ENCODE measurements at places on chromosomes 1 and 21.

GRCh38 chr1:184513421-184513820, 126.6 kb downstream of the C1orf21 start:
- no peak for DNase-seq

DNA sequence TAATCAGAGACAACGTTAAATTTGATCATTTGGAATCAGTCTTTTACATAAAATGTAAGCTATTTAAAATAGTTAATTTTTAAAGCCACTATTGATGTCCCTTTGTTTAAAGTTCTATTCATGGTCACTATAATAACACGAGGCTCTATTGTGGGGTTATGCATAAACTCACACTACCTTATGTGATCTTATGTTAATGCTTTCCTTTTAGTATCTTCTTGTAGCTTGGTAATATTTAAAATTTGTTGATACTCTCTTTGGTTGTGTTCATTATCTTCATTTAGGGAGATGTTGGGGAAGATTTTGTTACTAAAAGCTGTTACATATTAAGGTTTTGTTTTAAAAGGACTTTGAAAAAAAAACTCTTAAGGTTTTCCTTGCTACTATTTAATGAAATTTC, 1.2 kb downstream of the B3GALT2 start:
- no peak for DNase-seq

DNA sequence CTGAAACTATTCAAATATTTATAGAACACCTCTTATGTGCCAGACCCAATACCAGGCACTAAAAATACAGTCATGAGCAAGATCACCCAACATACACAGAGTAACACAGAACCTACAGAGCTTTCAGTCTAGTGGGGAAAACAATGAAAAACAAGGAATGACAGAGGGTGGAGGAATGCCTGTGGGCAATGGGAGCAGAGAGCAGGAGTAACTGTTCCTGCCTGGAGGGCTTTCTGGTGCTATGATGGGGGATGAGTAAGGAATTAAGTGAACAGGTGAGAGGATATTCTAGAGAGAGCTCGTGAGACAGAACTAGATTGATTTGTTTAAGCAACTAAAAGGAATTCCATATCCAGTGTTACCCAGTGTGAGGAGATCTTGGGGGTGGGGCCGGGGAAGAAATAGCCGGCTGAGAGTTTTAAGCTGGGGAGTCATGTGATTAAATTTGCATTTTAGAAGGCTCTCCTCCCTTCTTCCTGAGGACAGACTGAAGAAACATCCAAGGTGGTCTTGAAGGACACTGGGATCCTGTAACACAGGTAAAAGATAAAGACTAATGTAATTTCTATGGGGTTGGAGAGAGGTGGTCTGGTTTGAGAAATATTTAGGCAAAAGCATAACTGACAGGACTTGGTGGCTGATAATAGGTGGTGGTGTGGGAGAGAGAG, 2.1 kb upstream of the CD53 start:
- DNase-seq, result no peak

GRCh38 chr1:110859062-110859461, 13.9 kb upstream of the CD53 start:
- no peak for DNase-seq

GRCh38 chr1:24468685-24469316, 33.8 kb upstream of the RCAN3 start:
- DNase-seq, result no peak

DNA sequence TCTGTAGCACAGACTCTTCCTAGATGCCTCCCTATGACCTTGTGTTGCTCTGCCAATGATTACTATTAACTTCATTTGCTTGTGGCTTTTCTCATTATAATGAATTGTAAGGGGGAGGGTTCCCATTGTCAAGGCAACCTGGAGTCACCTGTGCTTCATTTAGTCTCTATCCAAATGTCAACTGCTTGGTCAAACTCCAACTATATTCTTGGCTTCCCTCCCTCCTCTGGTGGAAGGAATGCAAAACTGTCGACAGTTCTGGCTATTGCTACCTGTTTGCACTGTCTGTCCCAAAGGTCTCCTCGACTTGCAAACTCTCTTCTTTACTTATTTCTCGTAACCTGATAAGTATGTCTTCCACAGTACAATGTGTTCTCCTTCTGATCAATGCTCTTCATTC, 100.3 kb downstream of the CACNA1E start:
- DNase-seq, result no peak

- peak; percentile 50 for DNase-seq
Measured at GRCh38 chr1:75723989-75724471, 479 bp upstream of the ACADM start.

DNA sequence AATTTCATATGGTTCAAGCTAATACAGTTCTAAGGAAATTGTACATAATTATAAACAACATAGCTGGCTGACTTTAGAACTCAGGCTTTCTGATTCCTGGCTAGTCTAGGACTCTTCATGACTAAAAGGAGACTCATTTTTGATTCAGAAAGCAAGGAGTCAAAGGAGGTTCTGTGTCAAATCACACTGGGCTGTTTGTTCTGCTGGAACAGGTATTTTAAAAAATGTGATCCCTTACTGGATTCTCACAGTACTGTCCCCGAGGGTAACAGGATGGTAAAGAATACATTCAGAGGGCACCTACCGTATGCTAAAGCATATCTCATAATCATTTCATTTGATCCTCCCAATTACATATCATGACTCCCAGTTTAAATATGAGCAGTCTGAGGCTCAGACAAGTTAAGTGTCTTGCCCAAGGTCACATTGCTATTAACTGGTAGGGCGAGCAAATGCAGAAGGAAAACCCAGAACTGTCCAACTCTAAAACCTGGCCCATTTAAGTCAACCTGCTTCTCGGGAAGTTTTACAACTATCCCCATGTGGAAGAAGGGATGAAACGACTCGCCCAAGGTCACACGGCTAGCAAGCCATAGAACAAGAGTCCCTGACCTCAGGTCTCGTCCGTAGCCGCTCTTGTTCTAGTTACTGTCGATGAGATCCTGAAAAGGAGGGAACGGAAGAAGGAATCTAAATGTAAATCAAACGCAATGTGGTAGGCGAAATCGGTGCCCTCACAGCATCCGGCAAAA, 675 bp downstream of the MYSM1 start:
- no peak for DNase-seq

GRCh38 chr1:107048241-107048640, 8.2 kb upstream of the PRMT6 start:
- DNase-seq, result no peak

- no peak for DNase-seq
Measured at GRCh38 chr1:183577897-183578465, 12.3 kb downstream of the NCF2 start.

- DNase-seq, result no peak
Measured at GRCh38 chr1:29358183-29358582, 121.9 kb downstream of the PTPRU start.

- DNase-seq, result no peak
Measured at GRCh38 chr1:33161061-33161681, 20.7 kb downstream of the TRIM62 start.

DNA sequence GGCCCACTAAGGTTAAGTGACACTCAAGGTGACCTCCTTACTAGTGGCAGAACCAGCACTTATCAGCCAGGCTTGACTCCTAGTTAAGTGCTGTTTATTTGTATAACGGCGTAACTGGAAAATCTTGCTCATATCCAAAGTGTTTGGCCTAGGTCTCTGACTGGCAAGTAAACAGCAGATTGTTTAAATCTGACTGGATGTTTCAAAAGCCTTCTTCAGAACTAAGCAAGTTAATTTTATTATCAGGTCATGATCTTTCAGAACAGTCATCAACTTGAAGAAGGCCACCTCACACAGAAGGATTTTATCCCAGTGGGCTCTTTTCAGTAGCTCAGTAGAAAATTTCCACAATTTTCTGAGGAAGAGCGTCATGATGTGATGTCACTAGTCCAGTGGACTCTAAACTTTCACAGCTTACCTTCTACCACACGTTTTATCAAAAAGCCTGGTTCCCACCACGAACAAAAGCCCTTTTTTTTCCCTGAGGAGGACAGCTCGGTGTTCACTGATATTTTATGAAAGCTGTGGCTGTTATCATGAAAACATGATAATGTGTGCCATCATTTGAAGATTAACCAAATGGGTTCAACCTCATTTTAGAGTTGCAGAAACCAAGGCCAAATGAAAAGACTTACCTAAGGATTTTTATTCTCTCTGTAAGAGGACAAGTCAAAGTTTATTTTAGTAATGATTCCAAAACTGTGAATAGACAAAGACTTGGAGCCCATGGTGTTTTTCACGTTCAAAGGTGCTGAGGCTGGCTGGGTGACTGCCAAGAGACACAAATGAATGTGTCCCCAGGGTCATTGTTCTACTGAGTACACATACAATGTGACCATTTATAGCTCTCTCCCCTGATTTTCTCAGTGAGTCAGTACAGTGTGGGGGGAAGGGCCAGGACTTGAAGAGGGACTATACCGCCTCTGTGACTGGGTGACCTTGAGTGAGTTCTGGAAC, 9.1 kb downstream of the SGIP1 start:
- DNase-seq, result peak; percentile 49

GRCh38 chr1:171210355-171210754, 25.3 kb downstream of the FMO2 start:
- DNase-seq, result no peak

DNA sequence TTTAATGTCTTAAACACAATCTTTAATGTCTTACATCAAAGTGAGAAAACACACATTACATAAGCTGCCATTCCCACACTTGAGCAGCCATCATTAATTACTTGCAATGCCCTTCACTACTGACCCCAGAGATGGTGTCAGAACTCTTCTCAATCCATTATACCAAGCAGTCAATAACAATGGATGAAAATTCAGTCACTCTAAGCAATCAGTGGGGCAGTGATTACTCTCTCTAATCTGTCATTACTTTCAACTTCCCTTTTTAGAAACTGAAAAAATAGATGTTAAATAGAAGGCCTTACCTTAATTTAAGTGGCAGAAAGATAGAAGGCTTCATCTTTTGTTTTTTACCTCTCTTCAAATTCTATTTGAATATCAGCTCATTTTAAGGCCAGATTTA, 9.7 kb upstream of the FRRS1 start:
- DNase-seq, result no peak

GRCh38 chr1:175218786-175219434, 26.3 kb upstream of the KIAA0040 start:
- no peak for DNase-seq

GRCh38 chr1:145720556-145720877, 1.2 kb downstream of the CD160 start:
- DNase-seq, result peak; percentile 87

- no peak for DNase-seq
Measured at GRCh38 chr1:47756411-47756810, 240.8 kb downstream of the TRABD2B start.

DNA sequence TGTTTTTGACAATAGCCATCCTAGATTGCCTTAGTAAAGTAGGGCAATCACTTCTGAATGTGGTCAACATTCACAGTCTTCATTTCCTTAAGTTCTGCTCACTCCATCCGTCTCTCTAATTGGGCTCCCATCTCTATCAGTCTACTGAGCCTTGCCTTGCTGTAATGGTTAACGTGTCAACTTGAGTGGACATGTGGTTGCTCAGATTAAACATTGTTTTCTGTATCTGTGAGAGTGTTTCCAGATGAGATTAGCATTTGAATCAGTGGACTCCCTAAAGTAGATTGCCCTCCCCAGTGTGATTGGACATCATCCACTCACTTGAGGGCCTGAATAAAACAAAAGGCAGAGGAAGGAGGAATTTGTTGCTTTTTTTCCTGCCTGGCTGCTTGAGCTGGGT, 26.4 kb downstream of the C1orf216 start:
- no peak for DNase-seq

- DNase-seq, result no peak
Measured at GRCh38 chr1:153612111-153612754, 704 bp downstream of the S100A16 start.

DNA sequence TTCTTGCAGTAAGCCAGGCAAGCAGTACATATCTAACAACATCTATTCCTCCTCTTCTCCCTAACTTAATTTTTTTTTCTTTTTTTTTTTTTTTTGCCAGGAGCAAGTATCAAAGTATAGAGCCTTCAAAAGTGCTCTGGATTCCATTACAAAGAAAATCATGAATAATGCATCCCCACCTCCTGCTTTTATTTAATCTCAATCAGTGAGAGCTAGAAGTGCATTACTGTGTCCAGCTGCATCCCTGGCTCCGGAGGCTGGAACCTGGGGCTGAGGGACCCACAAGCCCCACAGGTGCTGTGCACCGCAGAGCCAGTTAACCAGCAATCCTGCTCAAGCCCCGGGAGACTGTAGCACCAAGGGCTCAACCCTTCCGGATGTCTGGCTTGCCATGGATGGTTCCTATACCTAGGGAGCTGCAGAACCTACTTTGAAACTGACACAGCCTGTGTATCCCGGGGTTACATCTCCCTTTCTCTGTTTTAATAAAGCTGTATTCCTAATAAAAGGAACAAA, 455.9 kb upstream of the RUNX1 start:
- DNase-seq, result no peak

GRCh38 chr21:38802050-38803026, 3.4 kb upstream of the ETS2 start:
- no peak for DNase-seq

GRCh38 chr1:159802111-159802510, at the start of gene FCRL6:
FCRL6 (plus strand) TSS chr1:159802360; CDS start chr1:159802425, 65 bp downstream.
- DNase-seq, result no peak

- no peak for DNase-seq
Measured at GRCh38 chr1:204335533-204335932, 24.2 kb downstream of the PLEKHA6 start.

DNA sequence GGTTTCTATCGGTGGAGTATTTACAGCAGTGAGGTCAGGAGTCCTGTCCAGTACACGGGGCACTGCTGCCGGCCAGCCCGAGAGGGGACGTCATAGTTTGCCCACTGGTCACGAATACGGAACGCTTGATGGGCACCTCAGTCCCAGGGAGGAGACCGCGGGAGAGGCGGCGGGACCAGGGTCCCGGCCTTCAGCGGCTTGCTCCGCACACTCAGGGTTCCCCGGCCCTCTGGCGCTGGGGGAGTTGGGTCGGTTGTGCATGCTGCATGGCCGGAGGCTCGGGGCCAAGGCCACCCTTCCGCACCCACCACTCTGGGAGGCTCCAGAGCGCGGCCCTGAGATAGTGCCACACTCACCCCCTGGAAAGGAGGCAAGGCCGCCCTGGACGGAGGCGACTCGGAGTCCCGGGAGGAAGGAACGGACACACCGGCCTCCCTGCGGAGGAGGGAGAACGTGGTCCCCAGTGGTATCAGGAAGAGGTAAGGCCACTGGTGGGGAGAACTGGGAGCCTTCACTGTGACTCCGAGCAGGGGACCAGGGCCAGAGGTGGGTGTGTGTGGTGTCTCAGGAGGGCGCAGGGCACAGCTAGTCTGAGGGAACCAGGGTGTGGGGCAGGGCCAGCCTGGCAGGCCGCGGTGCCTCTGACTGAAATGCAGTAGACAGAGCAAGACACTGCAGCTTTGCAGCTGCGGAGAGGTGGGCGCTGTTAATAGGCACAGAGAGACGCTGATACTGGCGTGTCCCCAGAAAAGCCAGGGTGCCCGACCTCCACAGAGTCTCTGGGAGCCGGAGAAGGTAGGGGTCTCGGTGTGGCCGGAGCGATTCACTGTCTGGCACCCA, 28.6 kb upstream of the PRSS38 start:
- DNase-seq, result no peak

DNA sequence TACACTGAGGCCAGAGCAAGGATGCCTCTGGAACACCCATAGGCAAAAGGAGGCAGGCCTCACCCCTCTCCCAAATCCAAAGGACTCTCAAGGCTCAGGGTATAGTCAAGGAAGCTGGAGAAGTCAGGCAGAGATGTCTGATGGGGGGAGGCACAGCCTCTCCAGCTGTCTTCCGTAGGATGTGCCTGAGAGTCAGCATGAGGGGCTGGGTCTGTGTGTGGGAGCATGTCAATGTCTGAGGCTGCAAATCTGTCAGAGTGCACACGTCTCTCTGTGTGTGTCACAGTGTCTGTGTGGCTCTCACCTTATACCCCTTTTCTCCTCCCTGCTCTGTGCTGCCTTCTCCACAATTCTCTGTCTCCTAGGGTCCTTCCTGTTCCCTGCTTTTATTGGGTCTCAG, 4.0 kb downstream of the HPCAL4 start:
- DNase-seq, result no peak
